ENCODE measurements at places on chromosomes 6 and 20.

- DNase-seq: no peak
Measured at GRCh38 chr6:165662749-165663376, at the start of gene PDE10A. Gene PDE10A, minus strand, starts transcription at chr6:165663241. Its CDS starts 430 bp downstream, at chr6:165662811.

DNA sequence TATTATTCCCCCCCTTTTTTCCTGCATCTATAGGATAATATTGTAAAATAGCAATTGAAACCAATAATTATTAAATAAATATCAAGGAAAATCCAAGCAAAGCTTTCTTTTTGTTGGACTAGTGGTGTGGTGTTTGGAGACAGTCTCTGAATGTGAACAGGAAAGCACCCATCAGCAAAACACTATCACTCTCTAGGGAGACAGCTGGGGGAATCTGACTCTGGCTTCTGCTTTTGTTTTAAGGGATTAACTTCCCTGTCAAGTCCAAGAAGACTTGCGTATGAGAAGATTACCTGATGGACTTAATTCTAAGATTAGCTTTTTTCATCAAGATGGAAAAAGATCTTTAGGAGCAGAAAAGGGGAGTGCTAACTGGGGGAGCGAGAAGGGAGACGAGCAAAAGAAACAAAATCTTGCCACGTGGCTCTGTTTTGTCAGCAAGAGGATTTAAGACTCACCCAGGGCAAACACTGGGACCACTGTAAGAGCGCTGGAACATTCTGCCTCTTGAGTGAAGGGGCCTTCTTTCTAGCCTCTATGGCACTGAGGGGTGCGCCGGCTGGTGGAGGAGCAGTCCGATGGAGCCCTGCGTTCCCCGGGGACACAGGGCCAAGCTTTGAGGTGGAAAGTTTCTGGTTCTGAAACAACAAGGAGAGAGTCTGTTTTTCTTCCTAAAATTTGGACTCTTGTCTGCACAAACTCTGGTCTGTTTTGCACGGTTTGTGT, 570 bp downstream of the TULP4 start:
- no peak for DNase-seq

DNA sequence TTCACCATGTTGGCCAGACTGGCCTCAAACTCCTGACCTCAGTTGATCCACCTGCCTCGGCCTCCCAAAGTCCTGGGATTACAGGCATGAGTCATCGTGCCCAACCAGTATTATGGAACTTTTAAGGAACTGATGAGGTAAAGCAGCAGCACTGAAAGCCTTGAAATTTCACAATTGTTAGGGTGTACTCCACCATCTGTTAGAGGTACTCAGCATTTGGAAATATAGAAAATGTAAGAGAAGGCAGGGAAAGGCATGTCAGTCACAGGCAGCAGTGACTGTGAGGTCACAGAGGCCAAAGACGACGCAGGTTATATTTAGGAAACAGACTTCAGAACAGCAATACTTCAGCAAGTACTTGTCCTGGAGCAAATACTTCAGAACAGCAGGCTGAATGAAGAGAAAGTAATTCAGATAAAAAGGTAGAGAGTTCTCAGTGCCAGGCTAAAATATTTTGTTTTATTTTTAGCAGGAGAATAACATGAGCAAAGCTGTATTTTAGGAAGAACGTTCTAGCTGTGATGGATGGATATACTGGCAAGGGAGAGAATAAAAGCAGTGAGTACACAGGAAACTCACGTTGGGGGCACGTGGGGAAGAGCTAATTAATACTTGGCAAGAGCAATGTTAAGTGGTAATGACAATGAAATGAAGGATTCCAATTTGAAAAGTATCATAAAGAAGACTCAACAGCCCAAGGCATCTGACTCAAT, 67.2 kb downstream of the DTNBP1 start:
- DNase-seq: no peak

GRCh38 chr20:21156266-21156665, 30.4 kb downstream of the KIZ start:
- no peak for DNase-seq

- DNase-seq: no peak
Measured at GRCh38 chr6:166330612-166331011, 11.7 kb downstream of the SFT2D1 start.

DNA sequence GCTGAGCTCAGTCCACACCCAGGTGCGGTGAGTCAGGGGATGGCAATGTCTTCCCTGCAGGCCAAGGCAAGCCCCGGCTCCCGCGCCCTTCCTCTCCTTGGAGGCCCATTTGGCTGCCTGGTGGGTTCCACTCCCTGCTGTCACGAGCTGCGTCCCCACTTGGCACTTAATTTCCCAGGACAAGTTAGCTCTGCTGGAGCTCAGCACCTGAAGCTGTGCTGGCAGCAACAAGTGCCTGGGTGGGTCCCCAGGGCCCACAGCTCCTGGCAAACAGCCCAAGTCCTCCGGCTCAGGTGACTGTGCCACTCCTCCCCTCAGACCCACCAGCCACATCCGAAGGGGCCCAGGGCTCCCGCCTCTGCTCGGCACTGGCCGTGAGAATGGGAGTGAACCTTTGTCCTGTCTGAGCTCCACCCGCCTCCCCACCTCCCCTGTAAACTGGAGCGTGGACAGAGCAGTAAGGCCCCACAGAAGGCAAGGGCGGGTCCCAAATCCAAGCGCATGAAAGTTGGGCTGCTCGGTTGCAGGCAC, 16.9 kb downstream of the LAMA5 start:
- no peak for DNase-seq

DNA sequence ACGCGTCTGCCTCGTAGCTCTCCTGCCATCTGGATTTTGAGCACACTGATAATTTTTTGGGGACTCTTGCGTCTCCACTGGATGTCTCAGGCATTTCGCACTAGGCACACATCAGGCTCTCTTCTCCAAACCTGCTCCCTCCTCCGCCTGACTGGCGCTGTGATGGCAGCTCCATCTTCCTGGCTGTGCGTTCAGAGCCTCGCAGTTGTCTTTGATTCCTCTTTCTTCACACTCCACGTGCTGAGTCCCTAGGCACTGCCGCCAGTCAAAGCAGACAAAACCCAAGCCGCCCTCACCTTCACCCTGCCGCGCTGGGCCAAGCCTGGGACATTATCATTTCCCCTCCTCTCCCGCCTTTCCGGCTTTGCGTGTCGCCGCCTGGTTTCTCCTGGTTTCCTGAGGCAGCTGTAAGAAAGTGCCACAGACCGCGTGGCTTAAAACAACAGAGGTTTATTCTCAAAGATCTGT, 778 bp downstream of the PSMG4 start:
- no peak for DNase-seq

DNA sequence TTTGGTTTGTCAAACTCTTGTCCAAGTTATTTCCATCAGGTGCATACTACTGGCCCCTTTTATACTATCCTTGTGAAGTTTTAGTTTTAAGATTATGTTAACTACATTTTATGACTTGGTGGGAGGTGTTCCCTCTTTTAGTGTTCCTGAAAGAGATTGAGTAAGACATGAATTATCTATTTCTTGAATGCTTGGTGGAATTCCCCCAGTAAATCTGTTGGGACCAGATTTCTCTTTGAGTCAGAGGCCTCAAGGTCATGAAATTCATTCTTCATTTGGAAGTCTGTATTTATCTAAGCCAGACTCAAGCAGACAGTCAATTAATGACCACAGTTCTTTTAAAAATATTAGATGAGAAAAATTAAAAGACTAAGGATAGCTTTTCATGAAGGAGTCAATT, 81.3 kb downstream of the MOXD1 start:
- DNase-seq: no peak

GRCh38 chr20:38873050-38873581, 53.1 kb upstream of the FAM83D start:
- DNase-seq: no peak

DNA sequence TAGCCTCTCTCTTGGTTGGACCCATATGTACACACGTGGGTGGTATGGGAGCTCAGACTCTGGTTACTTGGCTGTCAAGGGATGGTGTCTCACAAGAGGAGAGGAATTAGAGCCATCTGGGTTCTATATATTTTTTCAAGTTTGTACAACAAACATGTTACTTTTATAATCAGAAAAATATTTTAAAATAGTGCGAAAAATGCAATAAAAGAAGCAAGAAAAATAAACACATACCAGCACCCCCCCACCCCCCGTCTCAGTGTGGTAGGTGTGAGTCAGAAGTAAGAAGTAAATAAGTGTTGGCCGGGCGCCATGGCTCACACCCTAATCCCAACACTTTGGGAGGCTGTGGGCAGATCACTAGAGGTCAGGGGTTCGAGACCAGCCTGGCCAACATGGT, 2.1 kb upstream of the TIAM2 start:
- no peak for DNase-seq

- no peak for DNase-seq
Measured at GRCh38 chr6:50030777-50031562, 9.2 kb upstream of the DEFB110 start.

DNA sequence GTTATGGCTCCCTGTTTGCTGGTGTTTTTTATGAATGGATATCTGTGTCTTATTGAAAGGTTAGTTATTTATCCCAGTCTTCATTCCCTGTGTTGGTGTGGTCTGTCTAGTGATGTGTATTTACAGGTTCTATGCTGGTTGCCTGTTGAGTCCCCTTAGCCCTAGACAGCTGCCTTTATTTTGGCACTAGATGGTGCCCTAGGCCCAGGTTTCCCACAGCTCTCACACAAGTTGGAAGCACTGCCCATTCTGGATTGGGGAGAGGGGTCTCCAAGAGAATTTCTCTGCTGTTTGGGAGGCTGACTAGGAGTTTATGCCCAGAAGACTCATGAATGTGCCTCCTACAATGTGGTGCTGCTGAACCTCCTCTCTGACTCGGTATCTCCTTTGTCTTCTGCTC, 12.4 kb downstream of the GRM1 start:
- DNase-seq: no peak

DNA sequence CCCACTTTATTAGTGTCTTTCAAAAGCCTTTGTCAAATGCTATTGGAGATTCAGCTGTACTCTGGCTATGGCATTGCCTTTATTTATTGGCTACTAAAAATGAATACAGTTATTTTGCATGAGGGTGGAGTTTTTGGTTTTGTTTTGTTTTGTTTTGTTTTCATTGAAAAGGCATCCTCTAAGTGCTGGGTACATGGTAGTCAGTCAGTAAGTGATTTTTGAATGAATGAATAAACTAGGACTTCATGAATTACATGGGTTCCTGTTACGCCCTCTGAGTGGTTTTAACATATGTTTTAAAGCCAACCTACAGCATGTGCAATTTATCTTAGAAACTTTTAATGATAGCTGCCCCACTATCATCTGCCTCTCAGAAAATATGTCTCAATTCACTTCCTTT, 38.9 kb upstream of the ENPP1 start:
- no peak for DNase-seq

DNA sequence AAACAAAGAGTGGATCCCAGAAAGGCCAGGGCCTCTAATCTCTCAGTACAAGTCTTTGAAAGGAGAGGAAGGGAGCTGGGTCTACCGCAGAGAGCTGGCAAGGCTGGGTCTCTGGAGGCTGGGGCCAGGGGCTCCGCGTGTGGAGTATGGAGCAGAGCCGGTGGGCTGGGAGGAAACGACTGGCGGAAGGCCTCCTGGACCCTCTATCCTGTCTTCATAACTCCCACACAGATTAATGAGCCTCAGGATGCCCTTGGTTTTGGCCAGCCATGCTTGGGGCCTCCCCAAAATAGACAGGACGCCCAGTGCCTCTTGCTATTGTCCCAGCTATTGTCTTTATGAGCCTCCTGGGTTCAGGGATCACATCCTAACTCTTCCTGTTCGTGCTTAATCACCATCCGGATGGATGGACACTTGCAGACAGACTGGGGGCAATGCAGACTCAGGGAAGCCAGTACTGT, 306.4 kb downstream of the DHX35 start:
- DNase-seq: no peak

GRCh38 chr6:105560611-105561066, 157.8 kb upstream of the PREP start:
- no peak for DNase-seq

- no peak for DNase-seq
Measured at GRCh38 chr20:47656318-47656717, 129.0 kb downstream of the SULF2 start.

- DNase-seq: no peak
Measured at GRCh38 chr6:10894958-10895357, 8.1 kb downstream of the SYCP2L start.

- no peak for DNase-seq
Measured at GRCh38 chr6:167776906-167777627, 49.6 kb upstream of the AFDN start.

DNA sequence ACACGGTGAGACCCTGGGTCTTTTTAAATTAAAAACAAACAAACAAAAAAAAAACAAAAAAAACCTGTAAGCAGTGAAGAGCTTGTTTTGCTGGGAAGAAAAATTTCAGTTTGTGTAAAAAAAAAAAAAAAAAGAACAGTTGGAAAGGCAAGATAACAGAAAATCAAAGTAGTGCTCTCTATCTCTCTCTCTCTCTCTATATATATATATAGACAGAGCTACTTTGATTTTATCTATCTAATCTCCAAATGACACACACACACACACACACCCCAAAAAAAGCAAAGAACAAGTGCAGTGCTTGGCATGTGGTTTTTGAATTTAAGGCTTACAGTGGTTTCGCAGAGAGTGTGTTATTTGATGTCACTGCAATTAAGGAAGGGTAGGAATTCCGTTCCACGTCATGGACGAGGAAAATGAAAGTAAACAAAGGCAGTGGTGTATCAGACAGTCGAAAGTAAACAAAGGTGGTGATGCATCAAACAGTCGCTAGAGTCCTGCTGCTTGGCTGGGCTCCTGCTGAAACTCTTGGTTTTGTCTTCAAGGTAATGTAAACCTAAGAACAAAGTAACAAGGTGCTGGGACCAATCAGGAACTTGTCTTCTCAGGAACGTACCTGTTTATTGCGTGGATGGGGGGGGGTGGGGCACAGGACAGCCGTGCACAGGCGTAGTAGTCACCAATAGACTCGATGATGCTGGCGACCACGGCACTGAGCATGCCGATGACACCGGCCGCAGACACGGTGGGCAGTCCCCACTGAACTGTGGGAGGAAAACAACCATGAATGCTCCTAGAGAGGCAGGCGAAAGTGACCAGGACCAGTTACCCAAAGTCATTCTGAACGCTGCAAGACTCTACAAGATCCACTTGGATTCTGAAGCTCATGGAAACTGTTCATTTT, 131.8 kb downstream of the SLC23A2 start:
- DNase-seq: no peak

DNA sequence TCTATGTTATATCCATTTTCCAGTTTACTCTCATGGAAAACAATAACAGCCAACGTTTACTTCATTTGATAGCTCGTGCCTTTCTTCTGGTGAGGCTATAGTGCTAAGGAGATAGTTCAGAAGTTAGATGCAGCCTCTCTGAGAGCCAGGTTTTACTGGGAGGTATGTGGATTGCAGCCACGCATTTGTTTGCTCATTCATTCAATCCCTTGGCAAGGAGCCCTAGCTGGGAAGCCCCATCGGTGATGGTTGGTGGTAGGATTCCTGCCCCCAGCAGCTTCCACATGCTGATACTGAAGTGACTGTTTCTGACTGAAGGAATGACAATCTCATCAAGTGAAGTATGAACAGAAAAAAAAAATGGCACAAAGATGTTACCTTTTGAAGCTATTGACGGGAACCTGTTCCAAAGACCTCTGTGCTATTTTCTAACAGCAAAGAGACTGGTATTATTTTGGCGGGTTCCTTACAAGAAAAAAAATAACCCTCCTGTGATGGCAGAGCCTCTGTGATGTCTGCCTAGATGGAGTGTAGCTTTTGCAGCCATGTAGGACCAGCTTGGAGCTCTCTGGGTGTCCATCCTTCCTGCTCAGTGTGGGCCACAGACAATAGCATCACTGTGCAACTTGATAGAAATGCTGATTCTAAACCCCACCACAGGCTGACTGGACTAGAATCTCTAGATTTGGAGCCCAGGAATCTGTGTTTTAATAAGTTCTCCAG, 30.6 kb downstream of the SNAP25 start:
- DNase-seq: no peak

Measured in cortex of kidney (tissue), 1 donor.